ENCODE measurements at places on chromosomes 16 and 17.

- DNase-seq: no peak
Observed at GRCh38 chr16:57538235-57538721, 1.9 kb upstream of the CCDC102A start.

DNA sequence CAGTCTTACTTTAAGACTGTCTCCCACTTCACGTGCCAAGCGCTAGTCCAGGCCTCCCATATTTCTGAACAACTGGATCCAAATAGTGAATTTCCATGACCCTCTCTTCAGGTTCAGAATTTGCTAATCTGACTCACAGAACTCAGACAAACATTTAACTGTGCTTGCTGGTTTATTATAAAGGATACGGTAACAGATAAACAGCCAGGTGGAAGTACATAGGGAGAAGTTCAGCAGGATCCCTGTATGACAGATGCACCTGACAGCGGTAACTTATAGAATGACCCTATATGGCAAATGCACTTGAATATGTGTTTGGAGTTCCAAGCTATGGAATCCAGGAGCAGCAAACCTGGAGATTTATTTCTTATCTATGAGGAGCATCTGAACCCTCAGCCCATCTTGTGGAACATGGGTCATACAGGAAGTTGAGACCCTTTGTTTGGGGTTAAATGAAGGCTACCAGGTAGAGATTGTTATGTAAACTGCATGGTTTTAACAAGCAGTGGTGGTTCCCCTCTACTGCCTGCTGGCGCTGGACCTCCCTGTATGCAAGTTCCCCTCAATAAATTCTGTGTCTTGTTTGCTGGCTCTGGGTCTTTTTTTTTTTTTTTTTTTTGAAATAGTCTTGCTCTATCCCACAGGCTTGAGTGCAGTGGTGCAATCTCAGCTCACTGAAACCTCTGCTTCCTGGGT, 622.6 kb downstream of the KCNJ2 start:
- DNase-seq: no peak

GRCh38 chr17:40577611-40578065, 12.4 kb upstream of the CCR7 start:
- DNase-seq: no peak

- DNase-seq: no peak
Observed at GRCh38 chr17:28524476-28525424, 18.6 kb downstream of the FOXN1 start.

DNA sequence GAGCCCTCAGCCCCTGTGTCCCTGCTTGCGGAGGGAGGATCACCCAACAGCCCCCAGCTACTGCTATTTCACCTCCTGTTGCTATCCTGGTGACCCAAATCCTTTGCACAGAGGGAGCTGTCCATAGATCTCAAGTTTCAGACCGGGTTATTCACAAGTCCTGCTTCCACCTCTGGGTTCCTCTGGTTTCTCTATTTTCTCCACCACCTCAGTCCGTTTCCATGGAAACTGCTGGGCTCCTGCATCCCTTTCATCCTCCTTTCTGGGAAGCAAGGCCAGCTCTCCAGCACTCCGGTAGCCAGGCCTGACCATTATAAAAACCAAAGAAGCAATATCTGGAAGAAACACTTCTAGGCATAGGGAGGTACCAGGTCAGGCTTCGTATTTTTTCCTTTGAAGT, 4.8 kb upstream of the CALB2 start:
- no peak for DNase-seq

DNA sequence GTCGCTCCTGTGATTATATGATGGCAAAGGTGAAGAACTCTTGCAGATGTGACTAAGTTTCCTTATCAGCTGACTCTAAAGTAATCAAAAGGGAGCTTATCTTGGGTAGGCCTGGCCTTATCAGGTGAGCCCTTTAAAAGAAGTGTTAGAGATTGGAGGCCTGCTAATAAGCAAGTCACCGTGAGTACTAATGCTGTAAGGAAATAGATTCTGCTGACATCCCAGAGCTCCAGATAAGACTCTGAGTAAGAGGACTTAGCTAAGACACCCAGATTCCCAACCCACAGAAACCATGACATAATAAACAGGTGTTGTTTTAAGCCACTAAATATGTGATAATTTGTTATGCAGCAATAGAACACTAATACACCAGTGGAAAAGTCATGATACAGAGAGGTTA, 99.9 kb upstream of the FAM20A start:
- no peak for DNase-seq

GRCh38 chr16:88783391-88784073, 1.5 kb downstream of the PIEZO1 start:
- DNase-seq: no peak

DNA sequence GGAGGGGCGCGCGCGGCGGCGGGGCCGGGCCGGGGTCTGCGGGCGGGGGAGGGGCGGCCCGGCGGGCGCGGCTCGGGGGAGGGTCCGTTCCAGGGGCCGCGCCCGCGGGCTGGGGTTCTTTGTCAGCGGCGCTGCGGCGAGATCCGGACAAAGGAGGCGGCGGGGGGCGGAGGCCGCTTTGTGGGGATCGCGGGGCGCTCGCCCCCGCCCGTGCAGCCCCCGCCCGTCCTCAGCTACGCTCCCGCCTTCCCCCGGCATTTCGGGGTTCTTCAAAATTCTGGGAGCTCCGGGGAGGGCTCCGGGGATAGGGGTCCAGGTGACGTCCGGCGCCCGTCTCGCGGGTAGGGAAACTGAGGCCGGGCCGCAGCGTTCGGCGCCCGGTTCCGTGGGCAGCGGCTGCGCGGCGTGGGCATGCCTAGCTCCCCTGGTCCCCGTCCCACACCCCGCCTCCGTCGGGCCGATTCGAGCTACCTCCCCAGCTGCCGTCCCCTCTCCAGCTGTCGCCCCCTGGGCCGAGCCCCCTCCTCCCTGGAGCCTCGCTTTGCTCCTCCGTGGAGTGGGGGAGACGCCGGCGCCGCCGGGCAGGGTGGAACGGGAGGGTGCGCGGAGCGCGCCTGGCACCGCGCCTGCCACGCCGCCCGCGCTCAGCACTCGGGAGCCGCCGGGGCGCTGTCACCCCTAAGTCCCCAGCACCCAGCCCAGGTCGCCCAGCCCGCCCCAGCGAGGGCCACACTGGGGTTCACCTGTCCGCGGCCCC, 546 bp downstream of the SNN start:
- no peak for DNase-seq

DNA sequence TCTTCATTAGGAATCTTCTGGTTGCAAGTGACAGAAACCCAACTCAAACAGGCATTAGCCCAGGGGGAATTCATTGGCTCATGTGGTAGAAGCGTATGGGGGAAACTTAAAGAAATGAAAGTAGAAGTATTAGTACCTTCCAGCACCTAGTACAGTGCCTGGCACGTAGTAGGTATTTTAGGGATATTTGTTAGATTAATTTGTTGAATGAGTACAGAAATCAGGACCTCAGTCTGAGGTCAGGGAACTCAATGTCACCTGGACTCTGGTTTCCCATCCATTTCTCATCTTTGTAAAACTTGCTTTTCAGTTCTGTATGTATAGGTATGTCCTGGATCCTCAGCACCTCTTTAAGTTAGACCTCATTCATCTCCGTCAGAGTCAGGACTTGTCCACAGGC, 32.5 kb downstream of the TMC5 start:
- DNase-seq: no peak

- DNase-seq: no peak
Observed at GRCh38 chr16:635573-636205, 416 bp downstream of the METTL26 start.

DNA sequence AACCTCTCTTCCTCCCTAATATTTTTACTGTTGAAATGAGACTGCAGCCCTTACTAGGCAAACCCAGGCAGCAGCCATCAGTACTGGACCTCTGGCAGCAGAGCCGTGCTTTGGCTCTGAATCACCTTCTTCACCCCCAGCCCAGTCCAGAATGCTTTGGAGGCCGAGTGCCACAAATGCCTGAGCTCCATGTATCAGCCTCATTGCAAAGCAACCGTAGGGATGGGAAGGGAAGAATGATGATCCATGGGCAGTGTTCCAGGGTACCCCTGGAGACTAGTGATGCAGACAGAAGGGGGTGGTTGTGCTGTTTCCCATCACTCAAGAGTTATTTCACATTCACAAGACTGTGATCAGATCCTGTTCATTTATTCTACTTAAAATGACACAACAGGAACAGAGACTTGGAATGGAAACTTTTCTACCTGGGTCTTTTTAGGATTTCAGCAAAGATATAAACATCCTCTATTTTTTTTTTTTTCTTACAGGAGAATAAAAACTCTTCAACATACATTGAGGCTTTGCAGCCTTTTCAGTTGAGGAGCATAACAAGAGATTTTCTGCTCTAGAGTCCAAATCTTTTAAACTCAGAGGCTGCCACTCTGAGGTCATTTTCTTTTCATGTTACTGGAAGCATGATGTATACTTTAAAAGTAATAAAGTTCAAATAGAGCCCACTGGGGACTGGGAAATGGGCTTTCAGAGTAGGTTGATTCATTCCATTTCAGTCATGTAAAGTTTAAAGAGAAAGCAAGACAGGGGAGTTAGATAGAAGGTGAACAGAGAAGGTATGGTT, 138.3 kb downstream of the KCNJ2 start:
- no peak for DNase-seq

DNA sequence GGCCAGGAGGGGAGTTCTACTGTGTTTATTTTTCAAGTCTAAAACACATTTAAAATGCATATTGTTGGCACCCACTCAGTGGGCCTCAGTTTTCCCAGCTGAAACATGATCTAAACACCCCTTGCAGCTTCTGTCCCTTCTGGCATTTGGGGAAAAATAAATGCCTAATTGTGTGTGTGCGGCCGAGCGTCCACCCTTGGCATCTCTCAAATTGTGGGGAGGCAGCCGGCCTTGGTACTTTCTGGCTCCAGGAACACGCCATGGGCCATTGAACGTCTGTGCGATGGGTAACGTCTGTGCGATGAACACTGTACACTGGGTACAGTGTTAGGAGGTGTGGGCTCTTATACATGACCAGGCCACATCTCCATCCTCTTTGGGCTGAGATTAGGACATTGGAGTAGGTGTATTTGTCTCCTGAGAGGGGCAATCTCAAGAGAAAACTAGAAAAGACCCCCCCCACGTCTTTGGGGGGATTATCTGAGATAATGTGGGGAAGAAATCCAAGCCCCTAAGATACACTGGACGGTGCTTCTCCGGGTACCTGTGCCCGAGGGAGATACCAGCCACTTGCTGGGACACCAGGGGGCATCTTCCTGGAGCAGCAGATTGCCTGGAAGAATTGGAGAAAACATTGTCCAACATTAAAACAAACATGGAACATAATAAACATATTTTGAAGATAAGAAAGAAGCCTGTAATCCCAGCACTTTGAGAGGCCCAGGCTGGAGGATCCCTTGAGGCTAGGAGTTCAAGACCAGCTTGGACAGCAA, 54.9 kb downstream of the RAB11FIP4 start:
- DNase-seq: no peak

- no peak for DNase-seq
Observed at GRCh38 chr16:86346034-86346433, 164.3 kb upstream of the FOXF1 start.

- DNase-seq: no peak
Observed at GRCh38 chr16:25570131-25570530, 121.6 kb upstream of the HS3ST4 start.

DNA sequence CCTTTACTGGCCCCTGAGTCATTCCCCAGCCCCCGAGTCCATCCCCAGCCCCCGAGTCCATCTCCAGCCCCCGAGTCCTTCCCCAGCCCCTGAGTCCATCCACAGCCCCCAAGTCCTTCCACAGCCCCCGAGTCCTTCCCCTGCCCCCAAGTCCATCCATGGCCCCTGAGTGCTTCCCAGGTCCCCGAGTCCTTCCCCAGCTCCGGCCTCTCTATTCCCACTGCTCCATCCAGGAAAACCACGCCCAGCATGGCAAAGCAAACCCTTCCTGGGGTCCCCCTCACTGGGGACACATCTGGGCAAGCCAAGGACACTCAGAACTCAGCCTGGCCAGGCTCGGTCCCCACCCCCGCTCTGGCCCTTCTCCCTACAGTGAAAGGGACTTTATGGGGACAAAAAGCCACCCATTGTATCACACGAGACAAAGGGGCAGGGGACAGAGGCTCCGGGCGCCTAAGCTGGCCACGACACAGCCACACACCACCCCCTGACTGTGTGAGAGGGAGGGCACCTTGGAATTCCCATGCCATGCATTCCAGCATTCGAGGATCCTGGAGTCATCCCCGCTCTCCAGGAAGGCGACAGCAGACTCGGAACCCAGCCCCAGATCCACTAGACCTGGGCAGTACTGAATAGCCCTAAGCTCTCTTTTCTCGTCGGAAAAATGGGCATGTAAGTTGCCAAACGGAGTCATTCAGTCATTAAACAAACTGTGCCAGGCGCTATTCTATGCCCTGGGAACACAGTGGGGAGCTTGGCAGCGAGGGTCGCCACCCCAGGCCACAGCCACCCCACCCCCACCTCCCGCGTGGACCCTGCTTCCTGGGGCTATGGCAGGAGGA, 14.0 kb downstream of the PLLP start:
- DNase-seq: no peak

DNA sequence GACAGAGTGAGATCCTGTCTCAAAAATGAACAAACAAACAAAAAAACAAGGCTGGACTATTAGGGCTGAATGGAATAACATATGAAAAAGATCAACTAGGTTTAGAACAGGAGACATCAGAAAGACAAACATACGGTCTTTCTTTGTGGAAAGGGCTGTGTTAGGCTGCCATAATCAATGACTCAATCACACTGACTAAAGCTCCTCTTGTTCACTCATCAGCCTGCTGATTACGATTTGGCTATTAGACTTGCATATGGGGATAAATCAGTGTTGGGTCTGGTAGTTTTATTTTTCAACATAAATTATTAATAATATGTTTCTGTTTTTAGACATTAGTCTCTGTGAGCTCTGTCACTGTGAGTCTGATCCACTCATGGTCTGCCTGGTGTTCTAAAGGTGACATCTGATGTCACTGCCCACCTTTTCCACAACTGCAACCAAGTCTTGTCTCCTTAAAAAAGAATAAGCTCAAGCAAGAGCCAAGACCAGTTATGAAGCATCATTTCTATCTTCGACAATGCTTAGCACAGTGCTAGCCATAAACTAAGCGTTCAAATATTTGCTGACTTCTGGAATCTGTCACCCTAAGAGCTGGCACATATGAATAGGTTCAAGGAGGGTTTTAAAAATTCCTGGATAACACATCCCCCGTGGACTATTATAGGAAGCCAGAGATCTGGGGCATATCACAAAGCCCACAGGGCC, 10.2 kb downstream of the CFAP20 start:
- no peak for DNase-seq

GRCh38 chr16:83138976-83139690, 512.4 kb downstream of the CDH13 start:
- no peak for DNase-seq
